ENCODE measurements at places on chromosomes 11 and 22.

DNA sequence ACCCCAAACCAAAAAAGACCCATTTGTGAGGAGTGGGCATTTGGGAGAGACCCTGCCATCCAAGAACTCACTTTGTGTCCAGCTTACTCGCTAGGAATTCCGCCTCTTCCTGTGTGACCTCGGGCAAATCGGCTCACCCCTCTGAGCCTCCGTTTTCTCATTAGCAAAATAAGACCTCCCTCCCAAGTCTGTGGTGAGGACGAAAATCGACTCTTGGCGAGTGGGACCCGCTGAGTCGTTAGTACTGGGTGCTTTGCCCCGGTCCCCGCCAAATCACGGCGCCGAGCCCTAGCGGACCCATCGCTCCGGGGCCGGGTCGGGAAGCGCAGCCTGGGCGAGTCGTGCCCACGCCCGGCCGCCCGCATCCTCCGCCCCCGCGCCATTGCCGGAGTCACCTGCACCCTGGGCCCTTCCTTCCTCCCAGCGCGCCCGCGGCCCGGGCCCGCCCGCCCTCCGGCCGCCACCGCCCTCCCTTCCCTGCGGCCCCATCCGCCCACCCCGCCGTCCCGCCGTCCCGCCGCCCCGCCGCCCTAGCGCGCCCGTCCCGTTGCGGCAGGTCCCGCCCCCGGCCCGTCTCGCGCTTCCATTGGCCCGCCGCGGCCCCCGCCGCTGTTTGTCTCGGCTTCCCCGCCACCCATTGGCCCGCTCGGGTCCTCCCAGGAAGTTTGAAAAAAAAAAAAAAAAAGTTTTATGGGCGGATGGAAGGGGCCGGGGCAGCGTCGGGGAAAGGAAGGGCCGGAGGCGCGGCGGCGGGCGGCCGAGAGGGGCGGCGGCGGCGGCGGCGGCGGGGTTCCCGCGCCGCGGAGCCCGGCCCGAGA lies 48.9 kb downstream of the TRIOBP start:
- peak; percentile 75 for DNase-seq

DNA sequence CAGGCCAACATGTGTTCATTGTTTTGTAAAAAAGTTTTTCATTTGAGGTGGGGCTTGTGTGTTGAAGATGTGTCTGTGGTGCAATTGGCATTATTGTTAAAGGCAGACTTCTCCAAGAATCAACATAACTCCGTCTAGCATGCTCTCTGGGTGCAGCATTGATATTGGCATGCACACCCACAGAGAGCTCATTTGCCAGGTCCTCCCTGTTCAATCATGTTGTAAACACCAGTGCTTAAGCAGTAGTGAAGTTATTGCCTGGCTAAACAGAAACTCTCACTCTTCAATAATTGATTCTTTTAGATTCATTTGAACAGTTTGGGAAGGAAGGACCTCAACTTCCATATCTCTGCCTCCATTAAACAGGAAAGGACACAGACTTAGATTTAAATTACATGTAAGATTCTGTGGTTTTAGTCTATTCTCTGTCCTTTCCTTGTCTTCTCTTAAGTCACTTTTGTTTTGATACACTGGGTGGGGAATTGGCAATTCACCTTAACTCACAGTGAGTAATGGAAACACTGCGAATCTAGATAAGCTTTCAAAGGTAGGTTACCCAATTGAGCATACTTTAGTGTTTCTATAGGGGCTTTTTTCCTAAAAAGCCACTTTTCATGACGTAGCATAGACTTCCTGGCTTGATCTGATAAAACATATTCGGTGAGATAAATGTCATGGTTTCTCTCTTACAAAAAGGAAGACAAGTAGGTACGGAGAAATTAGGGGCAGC lies 30.8 kb upstream of the EXPH5 start:
- DNase-seq, result no peak

DNA sequence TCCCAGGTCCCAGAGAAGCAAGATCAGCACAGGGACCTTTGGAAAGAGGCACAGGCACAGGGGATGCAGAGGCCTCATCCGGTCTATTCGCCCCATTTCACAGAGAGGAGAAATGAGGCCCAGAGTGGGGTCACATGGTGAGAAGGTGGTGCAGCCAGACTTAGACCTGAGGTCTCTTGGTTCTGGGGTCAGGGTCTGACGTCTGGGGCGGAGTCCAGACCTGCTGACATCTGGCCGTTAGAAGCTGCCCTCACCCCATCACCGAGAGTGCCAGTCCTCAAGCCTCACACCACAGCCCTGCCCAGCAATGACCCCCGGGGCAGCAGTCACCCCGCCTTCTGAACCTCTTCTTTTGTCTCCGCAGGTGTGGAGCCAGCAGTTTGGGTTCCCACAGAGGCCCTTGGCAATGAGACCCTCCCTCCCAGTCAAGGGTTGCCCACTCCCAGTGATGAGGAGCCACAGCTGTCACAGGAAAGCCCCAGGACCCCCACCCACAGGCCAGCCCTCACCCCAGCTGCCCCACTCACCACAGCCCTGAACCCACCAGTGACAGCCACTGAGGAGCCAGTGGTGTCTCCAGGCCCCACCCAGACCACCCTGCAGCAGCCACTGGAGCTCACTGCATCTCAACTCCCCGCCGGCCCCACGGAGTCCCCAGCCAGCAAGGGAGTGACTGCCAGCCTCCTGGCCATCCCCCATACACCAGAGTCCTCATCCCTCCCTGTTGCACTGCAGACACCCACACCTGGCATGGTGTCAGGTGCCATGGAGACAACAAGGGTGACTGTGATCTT lies 62.4 kb downstream of the OTOG start:
- DNase-seq, result no peak

DNA sequence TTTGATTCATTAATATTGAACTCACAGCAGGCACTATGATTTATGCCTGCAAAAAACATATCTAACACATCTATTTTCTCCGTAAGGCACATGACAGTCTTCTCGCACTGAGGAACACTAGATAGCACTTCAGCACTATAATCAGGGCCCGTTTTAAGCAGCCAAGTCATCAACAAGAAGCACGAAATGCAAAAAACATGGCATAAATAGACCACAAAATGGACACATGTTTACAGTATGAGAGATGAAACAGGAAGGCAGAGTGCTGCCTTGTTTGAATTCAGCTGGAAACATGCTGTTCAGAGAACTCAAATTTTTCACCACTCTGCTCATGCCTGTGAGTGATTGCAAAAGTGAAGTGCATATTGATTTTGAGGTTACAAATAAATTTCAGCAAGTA lies 205.8 kb upstream of the PDGFD start:
- no peak for DNase-seq

DNA sequence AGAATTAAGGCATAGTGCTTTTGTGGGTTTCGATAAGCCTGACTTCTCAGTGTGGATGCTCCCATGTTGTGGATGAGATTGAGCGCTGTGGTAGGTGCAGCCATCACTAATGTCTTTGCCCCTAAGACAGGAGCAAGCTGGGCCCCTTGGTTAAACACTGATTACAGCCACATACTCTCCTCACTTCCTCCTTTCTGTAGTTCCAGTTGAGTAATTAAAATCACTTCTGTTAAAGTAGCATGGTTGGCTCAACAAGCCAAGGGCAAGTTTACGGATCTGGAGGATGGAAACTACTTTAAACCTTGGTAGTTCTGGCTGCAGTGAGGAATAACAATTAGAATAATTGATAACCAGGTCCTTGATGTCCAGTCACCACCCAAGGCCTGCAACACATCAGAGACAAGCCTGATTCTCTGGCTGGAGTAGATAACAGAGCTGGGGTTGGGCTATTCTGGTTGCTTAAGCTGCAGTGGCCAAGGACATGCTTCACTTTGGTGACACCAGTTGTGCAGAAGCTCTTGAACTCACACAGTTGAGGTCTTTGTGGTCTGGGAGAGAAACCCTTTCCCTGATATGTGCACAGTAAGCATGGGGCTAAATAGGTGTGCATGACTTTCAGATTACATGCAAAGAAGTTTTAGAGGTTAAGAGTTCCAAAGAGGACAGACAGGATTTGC lies 81.3 kb downstream of the KIRREL3 start:
- no peak for DNase-seq
